Activated CD4-positive, alpha-beta T cell treated with anti-CD3 and anti-CD28 coated beads, Interleukin-2, amount 50 U/mL, for 16 hours (primary cell): ENCODE measurements at places on chromosomes 2 and 18.
A peak's percentile ranks its signal among the peaks of the same experiment; 100 is the strongest.

DNA sequence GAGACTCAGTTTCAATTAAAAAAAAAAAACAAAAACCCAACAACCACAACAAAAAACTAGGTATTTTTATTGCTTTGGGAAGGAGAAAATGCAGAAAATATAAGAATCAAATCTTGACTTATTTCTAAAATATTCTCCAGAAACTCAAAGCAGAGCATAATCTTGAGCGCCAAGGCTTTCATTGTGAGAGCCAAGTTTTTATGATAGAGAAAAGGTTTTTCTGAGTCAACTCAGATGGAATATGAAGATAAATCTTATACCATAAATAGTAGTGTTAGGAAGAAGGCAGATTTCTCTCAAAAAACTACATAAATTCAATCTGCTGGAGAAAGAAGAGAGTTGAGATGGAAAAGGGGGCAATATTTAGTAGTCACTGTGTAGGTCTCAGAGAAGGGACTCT, 121.2 kb upstream of the OSR1 start:
- DNase-seq: no peak

DNA sequence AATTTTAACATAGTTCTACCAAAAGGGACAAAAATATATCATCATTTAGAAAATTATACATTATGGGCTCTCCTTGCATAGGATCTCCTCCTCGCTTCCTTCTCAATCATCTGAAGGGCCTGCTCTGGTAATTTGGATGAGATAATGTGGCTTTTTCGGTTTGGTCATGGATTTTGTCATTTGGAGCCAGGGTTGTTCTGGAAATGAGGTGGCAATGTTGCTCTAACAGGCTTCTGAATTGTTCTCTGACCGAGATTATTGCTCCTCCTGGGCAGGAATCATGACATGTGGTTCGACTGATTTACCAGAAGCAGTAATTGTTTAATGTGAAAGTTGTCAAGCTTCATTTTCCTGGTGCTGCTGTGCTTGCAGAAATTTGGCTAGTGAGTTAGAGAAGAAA, 194.7 kb upstream of the ERBB4 start:
- DNase-seq: peak; percentile 51

GRCh38 chr2:62467475-62468321, 38.3 kb downstream of the TMEM17 start:
- no peak for DNase-seq

- DNase-seq: no peak
Measured at GRCh38 chr2:108776475-108776874, 10.1 kb upstream of the CCDC138 start.

- no peak for DNase-seq
Measured at GRCh38 chr2:202452744-202453143, 76.6 kb downstream of the BMPR2 start.

DNA sequence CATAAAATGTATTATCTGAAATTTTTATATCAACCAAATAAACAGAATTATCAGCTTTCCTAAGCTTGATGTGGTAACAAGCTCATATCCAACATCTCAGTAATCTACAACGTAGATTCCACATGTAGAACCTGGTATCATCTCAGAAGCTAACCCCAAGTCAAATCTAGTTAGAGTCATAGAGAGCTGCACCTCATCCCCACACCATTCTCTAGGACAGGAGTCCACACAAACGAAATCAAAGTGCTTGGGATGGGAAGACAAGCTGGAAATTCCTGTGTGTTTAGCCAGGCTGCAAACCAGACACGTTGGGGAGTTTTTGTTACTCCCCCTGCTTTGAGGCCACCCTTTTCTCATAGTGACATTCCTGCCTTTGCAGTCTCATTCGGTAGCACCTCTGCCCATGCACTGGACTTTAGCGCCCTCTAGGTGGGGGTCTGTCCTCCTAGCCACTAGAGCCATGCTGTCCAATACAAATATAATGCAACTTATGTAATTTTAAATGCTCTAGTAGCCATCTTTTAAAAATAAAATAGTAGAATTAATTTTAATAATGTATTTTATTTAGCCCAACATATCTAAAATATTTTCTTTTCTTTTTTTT, 28.1 kb upstream of the SATB2 start:
- DNase-seq: peak; percentile 26

DNA sequence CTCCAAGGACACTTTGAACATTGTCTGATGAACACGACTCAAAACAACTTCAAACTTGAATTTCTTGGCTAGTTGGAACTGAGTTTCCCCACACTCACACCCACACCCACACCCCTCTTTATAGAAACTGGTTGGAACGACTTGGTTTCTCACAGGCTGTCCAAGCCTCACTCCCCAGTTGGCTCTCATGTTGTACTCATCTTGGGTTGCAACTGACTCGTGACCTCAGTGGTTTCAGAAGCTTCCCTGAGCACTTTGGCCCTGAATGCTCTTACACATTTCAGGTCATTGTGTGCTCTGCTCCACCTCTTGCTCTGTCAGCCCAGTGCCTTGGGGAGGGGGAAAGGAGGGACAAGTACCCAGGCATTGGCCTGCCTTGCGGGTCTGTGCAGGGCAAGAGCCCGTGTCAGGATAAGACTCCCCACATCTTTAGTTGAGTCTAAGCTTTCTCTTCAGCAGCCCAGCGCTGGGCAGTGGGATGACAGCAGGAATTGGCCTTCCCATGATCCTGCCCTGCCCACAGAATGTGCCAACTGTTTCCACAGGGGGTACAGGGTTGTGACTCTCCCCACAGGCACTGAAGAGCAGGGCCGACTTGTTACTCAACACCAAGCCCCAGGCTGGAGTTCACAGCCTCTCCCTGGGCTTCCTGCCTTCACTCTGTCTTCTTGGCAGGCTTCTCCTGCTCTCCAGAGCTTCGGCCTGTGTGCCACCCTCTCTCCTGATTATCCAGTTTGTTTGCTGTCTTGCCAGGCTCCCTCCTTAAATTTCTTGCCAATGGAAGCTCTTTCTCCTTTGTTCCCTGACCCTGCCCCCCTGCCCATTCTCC, 104.6 kb downstream of the RTN4 start:
- DNase-seq: peak; percentile 8

- no peak for DNase-seq
Measured at GRCh38 chr2:45616658-45617411, 5.8 kb upstream of the SRBD1 start.

DNA sequence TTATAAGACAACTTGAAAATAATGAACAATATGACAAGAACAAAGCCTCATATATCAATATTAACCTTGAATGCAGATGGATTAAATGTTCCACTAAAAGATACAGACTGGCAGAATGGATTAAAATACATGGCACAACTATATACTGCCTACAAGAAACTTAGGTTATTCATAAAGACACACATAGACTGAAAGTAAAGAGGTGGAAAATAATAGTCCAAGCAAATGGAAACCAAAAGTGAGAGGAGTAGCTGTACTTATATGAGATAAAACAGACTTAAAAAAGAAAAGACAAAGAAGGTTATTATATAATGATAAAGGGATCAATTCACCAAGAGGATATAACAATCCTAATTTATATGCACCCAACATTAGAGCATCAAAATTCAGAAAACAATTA, 18.2 kb downstream of the LMAN1 start:
- DNase-seq: peak; percentile 32
